Effector CD4-positive, alpha-beta T cell (primary cell): ENCODE measurements at places on chromosomes 5 and 9.

DNA sequence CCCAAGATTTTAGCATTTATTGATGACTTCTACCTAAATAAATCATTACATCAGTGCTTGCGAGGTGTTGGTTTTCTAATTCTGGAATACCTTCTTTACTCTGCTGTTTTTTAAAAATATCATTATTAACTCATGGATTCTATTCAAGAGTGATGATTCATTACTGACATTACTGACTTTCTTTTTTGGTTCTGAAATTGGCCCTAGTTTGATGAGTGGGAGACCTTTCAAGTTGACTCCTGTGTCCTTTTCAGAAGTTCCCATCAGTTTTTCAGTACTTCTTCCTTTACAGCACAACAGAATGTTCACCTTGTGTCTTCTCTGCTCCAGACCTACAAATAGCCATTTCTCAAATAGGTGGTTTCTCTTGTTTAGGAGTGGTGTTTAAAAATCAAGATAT lies 114.1 kb downstream of the PCSK5 start:
- DNase-seq = no peak

DNA sequence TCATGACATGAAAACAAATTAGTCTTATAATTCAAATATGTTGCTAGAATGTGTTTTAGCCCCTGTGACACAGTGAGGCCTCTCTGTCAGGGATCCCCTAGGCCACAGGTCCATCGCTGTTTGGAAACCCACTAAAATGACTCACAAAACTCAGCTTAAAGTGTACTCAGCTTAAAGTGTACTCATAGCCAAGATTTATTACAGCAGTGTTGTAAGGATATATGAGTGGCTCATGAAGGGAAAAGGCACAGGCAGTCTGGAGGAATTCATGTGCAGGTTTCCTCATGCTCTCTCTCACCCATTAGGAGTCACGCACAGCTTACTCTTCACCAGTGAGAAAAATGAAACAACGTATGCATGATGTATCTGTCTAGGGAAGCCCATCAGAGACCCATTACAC lies 24.4 kb upstream of the TGFBI start:
- no peak for DNase-seq

GRCh38 chr5:26761045-26761444 lies 277.3 kb downstream of the CDH9 start:
- DNase-seq = no peak

GRCh38 chr5:109486200-109486804 lies 76.5 kb upstream of the PJA2 start:
- DNase-seq = no peak

GRCh38 chr9:109906766-109907382 lies 126.9 kb downstream of the PALM2AKAP2 start:
- no peak for DNase-seq

GRCh38 chr9:6557883-6558616 lies 87.5 kb downstream of the GLDC start:
- no peak for DNase-seq

DNA sequence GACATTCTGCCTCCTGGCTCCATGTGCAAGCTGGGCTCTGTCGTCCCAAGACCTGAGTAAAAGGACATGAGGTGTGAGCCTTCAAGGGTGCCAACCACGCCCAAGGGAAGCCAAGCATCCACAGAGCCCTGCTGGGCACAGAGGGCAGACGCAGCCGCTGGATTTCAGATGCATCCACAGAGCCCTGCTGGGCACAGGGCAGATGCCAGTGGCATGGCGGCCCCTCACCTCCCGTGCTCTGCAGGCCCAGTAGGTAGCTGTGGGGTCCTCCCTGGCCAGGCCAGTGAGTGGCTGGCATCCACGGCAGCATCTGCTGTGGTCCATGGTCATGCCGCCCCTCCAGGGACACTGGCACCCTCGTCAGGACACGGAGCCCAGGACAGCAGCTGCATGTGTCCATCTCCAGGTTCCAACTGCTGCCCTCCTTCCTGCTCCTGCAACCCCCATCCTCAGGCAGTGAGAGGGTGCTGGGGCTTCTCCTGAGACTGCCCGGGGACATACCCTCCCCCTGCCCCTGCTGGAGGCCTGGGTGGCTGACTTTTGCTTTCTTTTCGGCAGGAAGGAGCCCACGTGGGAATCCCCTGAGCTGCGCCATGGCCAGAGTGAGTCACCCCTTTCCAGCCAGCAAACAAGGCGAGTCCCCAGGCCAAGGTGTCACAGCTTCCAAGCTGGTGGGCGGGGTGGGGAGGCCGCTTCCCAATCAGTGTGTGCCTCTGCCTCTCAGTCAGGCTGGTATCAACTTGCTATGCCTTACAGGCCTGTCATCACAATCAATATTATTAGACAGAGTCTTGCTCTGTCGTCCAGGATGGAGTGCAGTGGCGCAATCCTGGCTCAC lies 4.0 kb upstream of the TRAF2 start:
- DNase-seq = peak; percentile 85

- no peak for DNase-seq
Measured at GRCh38 chr5:141839015-141839513, 39.1 kb downstream of the PCDH1 start.

DNA sequence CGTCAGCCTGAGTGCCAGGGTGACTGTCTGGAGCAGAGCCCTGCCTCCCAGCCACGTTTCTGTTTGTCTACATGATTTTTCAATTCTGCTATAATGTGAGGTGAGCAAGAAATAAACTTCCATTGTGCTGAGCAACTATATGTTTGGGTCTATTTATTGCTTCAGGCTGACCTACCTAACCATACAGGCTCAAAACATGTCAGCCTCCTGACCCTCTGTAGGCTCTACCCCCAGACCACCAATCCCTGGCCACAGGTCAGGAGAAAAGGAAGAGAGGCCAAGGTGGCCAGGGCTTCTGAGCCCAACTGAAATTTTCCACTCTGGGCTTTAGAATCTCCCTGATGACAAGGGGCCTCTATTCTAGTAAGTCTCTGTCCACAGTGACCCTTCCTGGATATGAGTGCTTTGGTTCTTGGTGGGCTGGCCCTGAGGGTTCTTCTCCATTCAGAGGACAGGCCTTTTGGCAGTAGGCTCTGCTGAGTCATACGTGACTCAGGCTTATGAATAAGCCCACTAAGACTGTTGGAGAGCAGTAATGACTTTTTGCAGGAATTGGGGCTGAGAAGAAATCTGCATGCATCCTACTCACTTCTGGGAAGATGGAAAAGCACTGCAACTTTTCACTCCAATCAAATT lies 117.2 kb upstream of the TBCA start:
- DNase-seq = no peak

- no peak for DNase-seq
Measured at GRCh38 chr9:123406691-123407216, 50.8 kb downstream of the CRB2 start.

DNA sequence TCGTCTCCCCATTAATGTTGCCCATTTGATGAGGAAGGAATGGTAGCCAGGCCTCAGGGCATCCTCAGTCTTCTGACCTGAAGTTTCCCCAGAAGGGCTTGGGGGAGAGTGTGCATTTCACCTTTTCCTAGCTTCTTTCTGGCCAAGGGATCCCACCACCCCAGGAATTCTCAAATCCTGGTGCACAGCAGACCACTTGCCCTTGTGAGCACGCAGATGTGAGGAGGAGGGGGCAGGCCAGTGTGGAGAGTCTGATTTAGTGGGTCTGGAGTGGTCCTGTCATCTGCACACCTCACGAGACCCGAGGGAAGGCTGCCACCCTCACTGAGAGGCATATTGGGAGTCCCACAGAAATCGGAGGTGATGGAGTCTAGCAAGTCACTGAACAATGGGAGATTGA lies 64.3 kb downstream of the CXXC5 start:
- no peak for DNase-seq

DNA sequence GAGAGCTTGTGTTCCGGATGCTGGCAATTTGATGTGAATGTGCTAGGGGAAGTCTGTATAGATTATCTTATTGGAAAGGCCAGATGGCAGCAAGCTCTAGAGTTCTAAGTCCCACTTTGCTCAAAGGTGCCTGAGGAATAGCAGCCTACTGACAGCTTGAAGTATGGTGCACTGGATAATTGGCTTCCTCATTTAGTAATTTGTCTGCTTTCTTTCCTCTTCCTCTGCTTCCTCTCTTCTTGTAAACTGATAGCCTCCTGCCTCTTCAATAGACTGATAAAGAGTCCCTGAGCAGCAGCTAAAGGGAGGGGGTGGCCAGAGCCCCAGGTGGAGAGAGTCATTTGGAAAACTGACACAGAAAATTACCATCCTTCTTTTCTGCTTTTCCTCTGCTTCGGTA lies 177.3 kb downstream of the FGF1 start:
- no peak for DNase-seq

- no peak for DNase-seq
Measured at GRCh38 chr5:82765765-82766164, 311.4 kb downstream of the TMEM167A start.

- no peak for DNase-seq
Measured at GRCh38 chr5:133952729-133953567, 15.5 kb downstream of the C5orf15 start.

- DNase-seq = no peak
Measured at GRCh38 chr5:174625591-174626350, 98.6 kb upstream of the MSX2 start.

GRCh38 chr5:155290937-155291336 lies 277.4 kb downstream of the KIF4B start:
- no peak for DNase-seq

- DNase-seq = no peak
Measured at GRCh38 chr5:1895739-1896420, 13.2 kb upstream of the IRX4 start.

DNA sequence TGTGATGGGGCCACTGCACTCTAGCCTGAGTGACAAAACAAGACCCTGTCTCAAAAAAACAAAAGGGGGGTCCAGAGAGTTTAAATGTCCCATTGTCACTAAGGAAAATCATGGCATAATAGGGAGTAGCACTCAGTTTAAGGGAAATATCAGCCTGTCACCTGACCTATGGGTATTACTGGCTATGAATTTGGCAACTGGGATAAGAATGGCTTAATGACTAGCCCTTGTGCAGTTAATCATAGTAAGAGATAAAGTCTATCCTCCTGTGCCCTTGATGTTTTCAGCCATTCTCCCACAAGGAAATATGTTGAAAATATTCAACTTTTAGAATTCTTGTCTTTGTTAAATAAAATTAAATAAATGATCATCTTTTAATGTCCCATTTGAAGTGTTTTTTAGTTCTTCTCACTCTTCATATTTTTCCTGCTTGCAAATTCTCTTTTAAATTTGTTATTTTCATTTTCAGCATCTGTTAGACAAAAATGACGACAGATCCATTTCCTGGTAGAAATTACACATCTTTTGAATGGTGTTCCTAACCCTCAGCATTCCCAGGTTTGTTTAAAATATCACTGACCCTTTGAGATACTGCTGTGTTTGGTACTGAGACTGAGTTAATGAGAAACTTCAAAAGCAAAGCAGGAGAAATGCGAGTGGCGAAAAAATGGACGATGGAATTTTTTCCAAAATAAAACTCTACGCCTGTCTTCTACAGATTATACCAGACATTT lies 191.4 kb downstream of the ARHGAP26 start:
- DNase-seq = no peak

DNA sequence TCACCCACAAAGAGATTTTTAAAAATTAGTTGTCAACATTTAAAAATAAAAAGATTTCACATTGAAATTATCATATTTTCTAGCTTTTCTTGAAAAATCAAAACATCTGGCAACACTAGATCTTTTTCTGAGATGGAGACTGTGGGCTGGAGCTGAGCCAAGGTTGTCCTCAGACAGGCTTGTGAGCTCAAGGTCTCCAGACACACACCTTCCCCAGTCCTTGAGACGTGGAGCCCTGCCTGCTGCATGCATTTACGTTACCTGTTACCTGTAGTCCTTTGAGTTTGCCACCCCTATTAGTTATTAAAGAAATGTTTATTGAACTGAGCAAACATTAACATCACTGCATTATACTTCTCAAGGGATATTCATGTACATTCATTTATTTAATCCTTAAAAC lies 87.5 kb upstream of the TLE1 start:
- DNase-seq = no peak

GRCh38 chr9:100427366-100428263 lies 672 bp downstream of the MSANTD3 start:
- DNase-seq = no peak

DNA sequence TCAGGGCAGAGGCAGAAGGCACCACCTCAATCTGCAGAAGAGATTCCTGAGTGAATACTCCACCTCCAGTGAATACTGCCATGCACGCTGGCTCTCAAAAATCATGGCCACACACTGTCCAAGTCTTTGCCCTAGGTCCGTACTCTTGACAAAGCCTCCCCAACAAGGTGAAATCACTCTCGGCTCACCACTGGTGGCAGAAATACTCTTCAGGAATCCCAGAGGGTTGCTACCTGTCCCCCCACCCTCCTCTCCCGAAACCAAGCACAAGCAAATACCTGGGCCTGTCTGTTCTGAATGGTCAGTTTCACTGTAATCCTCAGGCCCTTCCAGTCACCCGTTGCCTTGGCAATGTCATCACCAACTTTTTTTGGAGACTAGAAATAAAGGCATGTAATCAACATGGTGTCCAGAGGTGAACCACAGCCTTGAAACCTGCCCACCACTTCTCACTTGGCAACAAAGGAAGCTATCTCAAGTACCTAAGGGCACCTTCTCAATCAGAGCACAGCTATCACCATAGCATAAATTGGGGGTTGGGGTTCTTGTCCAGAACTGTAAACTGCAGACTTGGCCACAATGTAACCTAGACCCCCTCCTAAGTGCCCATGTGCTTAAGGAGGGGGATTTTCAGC lies 1.8 kb downstream of the RPL12 start:
- DNase-seq = no peak

GRCh38 chr5:95768731-95769130 lies 37.6 kb downstream of the RHOBTB3 start:
- DNase-seq = no peak

DNA sequence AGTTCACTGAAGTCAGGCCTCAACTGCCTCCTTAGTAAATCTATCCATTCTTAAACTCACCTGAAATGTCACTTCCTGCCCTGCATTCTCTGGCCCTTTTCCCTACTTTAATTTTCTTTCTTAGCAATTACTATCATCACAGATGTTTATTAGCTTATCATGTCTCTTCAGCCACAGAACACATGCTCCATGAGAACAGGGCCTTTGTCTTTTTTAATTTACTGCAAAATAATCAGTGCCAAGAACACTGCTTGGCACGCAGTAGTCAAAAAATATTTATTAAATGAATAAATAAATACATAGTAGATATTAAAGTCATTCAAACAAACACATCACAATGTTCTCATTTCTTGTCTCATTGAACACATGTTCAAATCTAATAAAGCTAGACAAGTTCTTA lies 46.2 kb downstream of the SKIC3 start:
- DNase-seq = no peak

- no peak for DNase-seq
Measured at GRCh38 chr5:148401604-148402003, 17.8 kb downstream of the FBXO38 start.

DNA sequence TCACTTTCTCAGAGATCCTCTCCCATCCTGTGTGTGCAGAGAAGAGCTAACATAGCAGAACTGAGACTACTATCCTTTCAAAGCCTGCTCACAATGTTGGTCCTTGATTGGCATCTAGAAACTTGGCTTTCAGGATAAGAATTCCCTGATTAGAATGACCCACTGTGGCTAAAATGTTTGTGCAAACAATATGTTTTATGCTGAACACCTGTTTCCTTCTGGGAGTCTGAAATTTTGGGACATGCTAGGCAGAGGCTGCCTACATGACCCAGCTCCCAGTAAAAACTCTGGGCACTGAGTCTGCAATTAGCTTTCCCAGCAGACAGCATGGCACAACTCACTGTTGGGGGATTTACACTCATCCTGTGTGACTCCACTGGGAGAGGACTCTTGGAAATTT lies 78.9 kb downstream of the CFAP95 start:
- DNase-seq = no peak

- DNase-seq = peak; percentile 34
Measured at GRCh38 chr5:56900858-56901578, 8.4 kb upstream of the SETD9 start.

GRCh38 chr9:129011761-129012181 lies 16.4 kb downstream of the SH3GLB2 start:
- no peak for DNase-seq
